Activated CD4-positive, alpha-beta T cell treated with anti-CD3 and anti-CD28 coated beads, Interleukin-2, amount 50 U/mL, for 1 hour (primary cell): ENCODE measurements at places on chromosomes 1 and 21.
A peak's percentile ranks its signal among the peaks of the same experiment; 100 is the strongest.

DNA sequence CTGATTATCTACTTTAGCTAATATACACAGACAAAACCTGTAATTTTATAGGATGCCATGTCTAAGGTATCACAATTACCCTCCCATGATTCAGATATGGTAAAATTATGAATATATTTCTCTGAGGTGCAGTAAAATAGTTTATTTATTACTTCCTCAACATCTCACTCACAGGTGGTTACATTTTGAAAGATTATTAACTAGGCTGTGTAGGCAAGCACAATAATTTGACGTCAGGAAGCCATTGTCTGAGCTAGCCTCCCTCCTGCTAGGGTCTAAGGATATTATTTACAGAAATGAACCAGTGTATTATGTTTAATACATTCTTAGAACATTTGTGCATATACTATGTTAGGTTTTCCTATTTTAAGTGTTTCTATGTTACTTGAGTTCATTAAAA is 69.9 kb upstream of the ADGRL2 start:
- no peak for DNase-seq

- DNase-seq, result no peak
These were observed 926 bp upstream of the MRPL55 start for GRCh38 chr1:228109962-228110488.

GRCh38 chr1:109760581-109761226 is 3.0 kb downstream of the EPS8L3 start:
- DNase-seq, result no peak

DNA sequence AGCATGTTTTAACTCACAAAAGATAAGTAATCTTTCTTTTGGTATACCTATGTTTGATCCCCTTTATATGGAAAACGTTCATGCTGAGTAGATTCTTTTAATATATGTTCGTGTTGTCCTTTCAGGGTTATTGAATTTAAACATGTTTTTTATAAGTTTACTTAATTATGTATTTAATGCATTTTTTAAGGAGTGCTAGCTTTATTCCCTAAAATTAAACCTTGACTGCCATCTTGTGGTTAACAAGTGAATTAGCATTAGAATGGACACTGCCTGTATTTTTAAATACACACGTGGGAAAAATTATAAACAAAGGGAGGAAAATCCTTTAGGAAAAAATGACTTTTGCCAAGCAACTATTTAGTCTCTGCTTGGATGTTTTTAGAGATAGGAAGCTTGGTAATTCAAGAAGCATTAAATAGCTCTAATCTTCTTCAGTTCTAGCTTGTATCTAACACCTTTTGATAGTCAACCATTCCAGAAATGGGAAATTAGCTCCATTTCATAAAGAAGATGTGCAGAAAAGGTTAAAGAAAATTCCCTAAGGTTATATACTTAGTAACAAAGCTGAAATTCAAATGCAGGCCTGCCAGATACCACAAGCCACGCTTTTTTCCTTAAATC is 43.0 kb downstream of the UBE2U start:
- no peak for DNase-seq

GRCh38 chr1:163036671-163037070 is 32.5 kb upstream of the RGS4 start:
- DNase-seq, result no peak

DNA sequence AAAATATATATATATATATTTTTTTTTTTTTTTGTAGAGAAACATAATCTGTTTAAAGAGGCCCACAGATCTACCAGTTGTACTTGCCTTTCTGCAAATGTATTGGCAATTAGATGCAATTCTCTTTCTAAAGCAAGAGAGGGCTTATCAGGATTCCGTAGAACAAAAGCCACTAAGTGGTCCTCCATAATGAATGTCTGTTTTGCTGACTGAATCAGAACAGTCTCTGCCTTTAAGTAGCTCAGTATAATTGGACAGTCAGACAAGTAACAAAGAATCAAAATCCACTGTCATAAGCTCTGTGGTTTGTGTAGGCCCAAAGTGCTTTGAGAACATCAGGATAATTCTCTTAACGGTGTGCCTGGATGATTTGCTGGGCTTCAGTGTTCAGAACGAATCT is 17.3 kb downstream of the SARS1 start:
- no peak for DNase-seq

GRCh38 chr1:169175461-169175860 is 69.0 kb downstream of the ATP1B1 start:
- no peak for DNase-seq

- peak; percentile 35 for DNase-seq
These were observed at the start of gene EFNA1 for GRCh38 chr1:155127105-155127966. Gene EFNA1 (plus strand): TSS chr1:155127876. CDS start chr1:155127978, 102 bp downstream.

- no peak for DNase-seq
These were observed 329.5 kb upstream of the DUSP10 start for GRCh38 chr1:222071387-222071786.

DNA sequence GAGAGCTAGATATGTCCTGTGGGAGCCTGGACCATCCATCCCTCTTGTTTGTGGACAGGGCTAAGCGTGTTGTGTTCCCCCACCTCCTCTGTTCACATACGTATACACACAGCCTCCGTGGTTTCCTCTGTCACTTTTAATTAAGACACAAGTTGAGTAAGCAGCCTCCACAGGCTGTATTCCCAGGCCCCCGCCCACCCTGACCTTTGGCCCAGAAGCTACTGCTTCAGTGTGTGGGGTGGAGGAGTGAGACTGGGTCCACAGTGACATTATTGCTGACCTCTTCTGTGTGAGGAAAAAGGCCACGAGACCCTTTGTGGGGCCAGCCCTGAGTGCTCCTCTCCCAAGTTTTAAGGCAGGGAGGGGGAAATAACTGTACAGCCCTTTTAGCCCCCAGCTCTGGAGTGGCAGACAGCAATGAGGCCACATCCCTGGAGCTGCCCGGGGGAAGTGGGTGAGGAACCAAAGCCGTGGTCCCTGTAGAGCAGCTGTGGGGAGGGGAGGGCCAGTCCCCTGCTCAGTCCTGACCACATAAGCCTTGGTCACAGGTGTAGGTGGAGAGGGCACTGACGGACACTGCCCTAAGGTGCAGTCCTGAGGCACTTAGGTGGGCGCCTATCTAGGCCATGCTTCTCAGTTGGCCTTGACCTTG is 4.4 kb downstream of the ELOVL1 start:
- no peak for DNase-seq

GRCh38 chr1:197692965-197693364 is 82.3 kb downstream of the DENND1B start:
- no peak for DNase-seq

DNA sequence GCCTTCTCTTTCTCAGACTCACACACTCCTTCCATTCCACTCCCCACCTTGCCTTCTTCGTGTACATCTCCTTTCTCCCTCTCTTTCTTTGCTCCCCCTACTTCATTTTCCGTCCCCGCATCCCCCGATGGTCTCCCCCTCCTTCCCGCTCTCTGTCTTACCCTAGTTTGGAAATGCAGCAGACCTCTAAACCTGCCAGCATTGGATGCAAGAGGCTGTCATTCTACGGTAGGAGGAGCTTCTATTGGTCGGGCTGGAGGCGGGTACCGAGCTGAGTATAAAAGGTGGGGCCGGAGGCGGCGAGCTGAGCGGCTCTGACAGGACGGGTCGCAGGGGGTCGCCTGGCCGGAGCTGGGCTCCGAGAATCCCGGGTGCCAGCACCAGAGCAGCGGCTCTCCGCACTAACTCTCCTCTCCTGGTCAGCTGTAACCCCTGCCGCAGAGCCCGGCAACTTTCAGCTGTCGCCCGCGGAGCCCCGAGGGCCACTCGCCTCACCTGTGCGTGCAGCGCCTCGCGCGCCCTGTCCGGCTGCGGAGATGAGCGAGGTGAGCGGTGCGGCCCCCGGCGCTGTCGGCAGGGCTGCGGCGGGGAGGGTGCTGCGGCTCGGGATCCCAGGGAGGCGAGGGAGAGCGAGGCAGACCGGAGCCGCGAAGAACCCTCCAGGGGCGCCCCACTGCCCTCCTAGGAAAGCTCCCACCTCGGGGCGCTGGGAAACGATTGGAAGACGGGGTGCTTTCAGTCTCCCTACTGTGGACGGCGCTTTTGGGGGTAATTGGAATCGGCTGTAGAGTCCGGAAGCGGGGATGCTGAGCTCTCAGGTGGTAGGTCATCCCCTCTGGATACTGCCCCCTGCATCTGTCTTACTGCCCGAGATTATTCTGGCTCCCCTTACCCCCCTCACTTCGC is at the start of gene PCP4L1:
Gene PCP4L1 (plus strand): TSS at position 307 of the 906 bp plus-strand sequence. CDS start 230 bp downstream, at position 537.
- DNase-seq, result peak; percentile 6

- DNase-seq, result no peak
These were observed 109.6 kb downstream of the S1PR1 start for GRCh38 chr1:101346419-101346818.

GRCh38 chr1:55015731-55016620 is 17.2 kb downstream of the BSND start:
- DNase-seq, result no peak

- no peak for DNase-seq
These were observed 16.2 kb downstream of the GIPC2 start for GRCh38 chr1:78061825-78062523.

- no peak for DNase-seq
These were observed 97.8 kb upstream of the ADGRL2 start for GRCh38 chr1:81702903-81703302.

GRCh38 chr1:202745323-202745888 is 35.2 kb upstream of the SYT2 start:
- DNase-seq, result no peak

DNA sequence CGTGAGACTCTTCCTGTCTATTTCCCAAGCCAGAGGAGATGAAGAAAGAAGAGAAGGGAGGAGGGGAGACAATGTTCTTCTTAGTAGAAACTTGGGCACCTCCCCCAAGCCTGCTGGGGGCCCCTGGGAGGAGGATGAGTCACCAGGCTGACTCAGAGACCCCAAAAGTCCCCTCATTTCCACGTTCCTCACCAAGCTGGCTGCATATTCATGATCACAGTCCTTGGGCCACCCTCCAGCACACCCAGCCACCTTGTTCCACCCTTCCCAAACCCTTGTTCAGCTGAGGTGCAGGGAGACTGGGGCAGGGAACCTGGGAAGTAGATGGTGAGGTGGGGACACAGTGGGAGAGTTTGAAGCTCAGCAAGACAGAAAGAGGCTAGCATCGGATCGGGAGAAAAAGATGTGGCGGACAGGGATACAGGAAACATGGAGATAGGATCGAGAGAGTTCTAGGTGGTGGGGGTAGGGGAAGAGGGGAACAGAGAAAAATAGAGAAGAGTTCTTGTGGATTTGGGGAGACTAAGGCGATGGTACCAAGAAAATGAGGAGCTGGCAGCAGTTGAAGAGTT is 712 bp downstream of the RAB13 start:
- no peak for DNase-seq
